ENCODE measurements at places on chromosomes 16 and 17.

DNA sequence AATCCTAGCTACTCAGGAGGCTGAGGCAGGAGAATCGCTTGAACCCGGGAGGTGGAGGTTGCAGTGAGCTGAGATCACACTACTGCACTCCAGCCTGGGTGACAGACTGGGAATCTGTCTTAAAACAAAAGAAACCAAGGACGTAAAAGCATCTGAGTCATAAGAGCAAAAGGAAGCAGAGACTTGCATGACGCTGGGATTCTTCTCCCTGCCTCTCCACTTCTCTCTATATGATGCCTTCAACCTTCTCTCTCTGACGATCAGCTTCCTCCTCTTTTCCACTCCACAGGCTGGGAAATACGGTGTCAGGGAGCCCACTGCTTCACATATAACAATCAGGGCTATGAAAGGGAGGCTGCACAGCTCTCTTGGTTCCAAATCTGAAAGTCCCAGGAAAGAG is 43.2 kb upstream of the CCL1 start:
- no peak for DNase-seq

DNA sequence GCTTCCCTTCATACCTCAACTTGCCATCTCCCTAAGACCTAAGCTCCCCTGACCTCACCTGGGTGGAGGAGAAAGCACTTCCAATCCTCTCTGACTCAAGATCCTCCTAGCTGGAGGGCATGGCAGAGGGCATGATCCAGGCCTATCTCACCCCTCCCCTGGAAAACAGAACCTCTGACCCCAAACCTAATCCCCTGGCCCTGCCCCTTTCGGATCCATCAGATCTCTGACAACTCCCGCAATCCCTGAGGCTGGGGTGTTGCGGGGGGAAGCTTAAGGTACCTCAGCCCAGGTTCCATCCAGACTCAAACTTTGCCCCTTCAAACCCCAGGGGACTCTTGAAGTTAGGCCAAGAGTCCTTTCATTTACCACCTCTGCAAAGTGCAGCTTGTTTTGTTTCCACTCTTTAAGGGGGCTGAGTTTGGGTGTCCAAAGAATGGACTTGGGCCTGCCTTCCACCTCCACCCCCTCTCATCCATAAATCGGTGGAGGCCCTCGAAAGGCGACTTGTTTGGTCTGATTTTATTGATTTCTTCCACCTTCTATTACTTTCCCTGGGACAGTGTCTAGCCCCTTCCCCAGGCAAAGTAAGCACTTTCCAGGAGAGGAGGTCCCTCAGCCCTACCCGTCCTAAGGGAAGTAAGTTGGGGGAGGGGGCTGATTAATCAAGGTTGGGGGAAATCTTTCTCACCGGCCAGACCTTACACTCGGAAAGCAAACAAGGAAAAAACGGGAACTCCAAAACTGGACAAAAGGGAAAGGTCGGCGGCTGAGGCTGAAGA is 2.6 kb downstream of the EPOP start:
- DNase-seq, result no peak

- DNase-seq, result no peak
Observed at GRCh38 chr16:11511328-11511727, 75.4 kb downstream of the LITAF start.

DNA sequence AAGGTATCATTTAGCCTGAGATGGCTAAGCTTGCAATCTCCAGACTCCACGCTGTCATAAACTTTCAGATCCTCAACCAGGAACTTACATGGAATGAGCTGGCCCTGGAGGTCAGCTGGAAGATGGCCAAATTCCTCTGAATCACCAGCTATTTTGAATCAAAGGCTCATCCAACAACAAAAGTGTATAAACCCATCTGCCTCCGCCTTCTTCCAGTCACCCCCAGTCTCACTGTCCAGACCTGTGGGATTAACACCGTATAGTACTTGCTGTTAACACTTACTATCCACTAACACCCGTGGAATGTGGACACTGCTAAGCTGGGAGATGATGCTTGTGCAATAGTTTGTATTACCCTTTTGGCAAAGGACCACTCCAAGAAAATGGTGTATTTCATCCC is 1.9 kb upstream of the LCMT1 start:
- peak; percentile 97 for DNase-seq

GRCh38 chr16:11423315-11424117 is 78.3 kb downstream of the RMI2 start:
- DNase-seq, result no peak

GRCh38 chr17:34291721-34292348 is 6.3 kb downstream of the CCL11 start:
- DNase-seq, result peak; percentile 36

GRCh38 chr16:67719778-67720144 is 645 bp upstream of the GFOD2 start:
- peak; percentile 63 for DNase-seq

DNA sequence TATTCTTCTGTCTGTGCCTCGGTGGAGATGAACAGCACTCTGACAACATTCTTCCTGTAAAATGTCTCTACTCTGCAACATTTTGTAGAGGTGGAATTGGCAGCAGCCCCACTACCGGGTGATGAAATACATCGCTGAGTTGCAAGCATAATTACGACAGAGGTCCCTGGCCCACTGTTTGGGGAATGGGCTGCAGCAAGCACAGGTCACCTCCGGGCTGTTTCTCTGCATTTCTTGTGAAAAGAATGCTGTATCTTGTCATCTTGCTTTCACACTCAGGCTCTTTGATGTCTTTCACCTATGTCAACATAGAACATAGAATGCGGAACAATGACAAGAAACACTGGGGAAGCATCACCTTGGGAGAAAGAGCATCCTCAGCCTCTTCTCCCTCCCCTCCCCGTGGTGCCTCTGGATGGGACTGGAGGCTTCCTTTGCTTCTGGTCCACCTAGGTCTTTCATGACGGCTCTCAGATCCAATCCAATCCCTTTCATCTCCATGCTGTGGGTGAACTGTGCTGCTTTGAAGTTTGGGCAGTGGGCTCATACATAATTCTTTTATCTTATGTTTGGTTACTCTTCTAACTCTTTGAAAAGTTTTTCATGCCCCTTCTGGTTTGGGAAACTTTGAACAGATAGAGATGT is 265.0 kb downstream of the PHKB start:
- DNase-seq, result no peak

DNA sequence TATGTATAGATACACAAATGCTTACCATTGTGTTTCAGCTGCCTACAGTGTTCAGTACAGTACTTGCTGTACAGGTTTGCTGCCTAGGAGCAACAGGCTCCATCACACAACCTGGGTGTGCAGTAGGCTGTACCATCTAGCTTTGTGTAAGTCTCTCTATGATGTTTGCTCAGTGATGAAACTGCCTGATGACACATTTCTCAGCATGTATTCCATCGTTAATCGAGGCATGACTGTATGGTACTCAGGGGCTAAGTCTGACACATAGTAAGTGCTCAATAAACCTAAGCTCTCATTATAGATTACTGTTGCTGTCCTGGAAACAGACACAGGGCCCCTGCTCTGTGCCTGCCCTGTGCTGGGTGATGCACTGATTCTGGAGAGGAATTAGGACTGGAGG is 18.1 kb downstream of the KCNJ12 start:
- peak; percentile 17 for DNase-seq

Measured in EL (cell line).